ENCODE measurements at places on chromosomes 3 and 15. TPM values are rescaled to one million over a fixed set of nuclear protein-coding genes. Genes with fewer than 3 reads are reported as not detected.

The IL20RB gene
- 0.37 TPM for total RNA-seq

The AHSG gene
- total RNA-seq: not detected

- no peaks in the 10 kb centered on the region for H3K27me3 ChIP-seq
- H3K4me1 ChIP-seq: peaks cover 4% of the 10 kb centered on the region
- no peak overlapping the region for H3K27ac ChIP-seq
Observed at GRCh38 chr3:196707566-196707965, 4.5 kb downstream of the CEP19 start.

GRCh38 chr3:131361464-131362421 is 19.8 kb upstream of the NUDT16 start:
- no peaks in the 10 kb centered on the region for H3K27me3 ChIP-seq
- peak overlapping the region; percentile 98 for H3K27ac ChIP-seq
- peaks cover 19% of the 10 kb centered on the region for H3K4me1 ChIP-seq
- H3K36me3 ChIP-seq: no peaks in the 10 kb centered on the region

Measured in pancreas (tissue), 10 donors.